ENCODE measurements at places on chromosomes 2 and 18. TPM values are rescaled to one million over a fixed set of nuclear protein-coding genes. Genes with fewer than 3 reads are reported as not detected.

Gene IL1F10
- total RNA-seq = not detected

Gene POTEF
- total RNA-seq = not detected

Gene INPP1
- total RNA-seq = 43.2 TPM

Gene FTCDNL1
- total RNA-seq = 11.6 TPM

Gene NOL4
- 2.4 TPM for total RNA-seq

Gene LRRTM4
- not detected for total RNA-seq

Gene TCF7L1
- total RNA-seq = 2.9 TPM

GRCh38 chr2:100786297-100786658, 33.7 kb upstream of the NPAS2 start:
- H3K4me1 ChIP-seq = peaks cover under 1% of the 10 kb centered on the region
- DNase-seq = no peak
- H3K27ac ChIP-seq = peak overlapping the region; percentile 34
- H3K27me3 ChIP-seq = no peaks in the 10 kb centered on the region
- H3K4me3 ChIP-seq = no peak overlapping the region

DNA sequence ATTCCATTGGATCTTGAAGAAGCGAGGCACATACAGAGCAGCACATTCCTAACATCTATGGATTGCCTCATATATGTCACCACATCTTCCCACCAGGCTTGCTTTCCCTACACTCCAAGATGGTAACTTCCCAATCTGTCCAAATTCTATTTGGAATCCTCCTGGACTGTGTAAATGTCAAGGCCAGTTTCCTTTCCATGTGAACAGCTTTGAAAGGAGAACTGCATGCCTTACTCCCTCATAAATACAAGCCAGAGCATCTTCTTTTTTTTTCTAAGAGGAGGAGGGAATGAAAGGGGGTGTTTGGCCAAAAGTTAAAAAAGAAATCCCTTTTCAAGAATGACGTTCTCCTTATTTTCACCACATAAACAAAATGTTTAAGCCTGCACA, 103.8 kb upstream of the OSR1 start:
- H3K4me1 ChIP-seq = no peaks in the 10 kb centered on the region
- no peak for DNase-seq
- H3K4me3 ChIP-seq = no peak overlapping the region
- H3K36me3 ChIP-seq = no peaks in the 10 kb centered on the region
- H3K27me3 ChIP-seq = no peaks in the 10 kb centered on the region
- no peak overlapping the region for H3K27ac ChIP-seq

- peaks cover 23% of the 10 kb centered on the region for H3K4me1 ChIP-seq
- H3K27ac ChIP-seq = no peak overlapping the region
- peak; percentile 25 for DNase-seq
- H3K36me3 ChIP-seq = peaks cover 7% of the 10 kb centered on the region
- H3K4me3 ChIP-seq = no peak overlapping the region
- H3K27me3 ChIP-seq = no peaks in the 10 kb centered on the region
These were observed 47.1 kb downstream of the HS6ST1 start for GRCh38 chr2:128271597-128271910.

- H3K36me3 ChIP-seq = no peaks in the 10 kb centered on the region
- H3K4me1 ChIP-seq = no peaks in the 10 kb centered on the region
- peaks cover 29% of the 10 kb centered on the region for H3K27me3 ChIP-seq
- no peak overlapping the region for H3K27ac ChIP-seq
- no peak overlapping the region for H3K4me3 ChIP-seq
- no peak for DNase-seq
These were observed 2.1 kb upstream of the VWA3B start for GRCh38 chr2:98084869-98085238.

- no peak for DNase-seq
- H3K27ac ChIP-seq = no peak overlapping the region
- no peaks in the 10 kb centered on the region for H3K27me3 ChIP-seq
- H3K4me3 ChIP-seq = no peak overlapping the region
- H3K36me3 ChIP-seq = no peaks in the 10 kb centered on the region
These were observed 700.0 kb upstream of the SOX11 start for GRCh38 chr2:4992226-4992625.

DNA sequence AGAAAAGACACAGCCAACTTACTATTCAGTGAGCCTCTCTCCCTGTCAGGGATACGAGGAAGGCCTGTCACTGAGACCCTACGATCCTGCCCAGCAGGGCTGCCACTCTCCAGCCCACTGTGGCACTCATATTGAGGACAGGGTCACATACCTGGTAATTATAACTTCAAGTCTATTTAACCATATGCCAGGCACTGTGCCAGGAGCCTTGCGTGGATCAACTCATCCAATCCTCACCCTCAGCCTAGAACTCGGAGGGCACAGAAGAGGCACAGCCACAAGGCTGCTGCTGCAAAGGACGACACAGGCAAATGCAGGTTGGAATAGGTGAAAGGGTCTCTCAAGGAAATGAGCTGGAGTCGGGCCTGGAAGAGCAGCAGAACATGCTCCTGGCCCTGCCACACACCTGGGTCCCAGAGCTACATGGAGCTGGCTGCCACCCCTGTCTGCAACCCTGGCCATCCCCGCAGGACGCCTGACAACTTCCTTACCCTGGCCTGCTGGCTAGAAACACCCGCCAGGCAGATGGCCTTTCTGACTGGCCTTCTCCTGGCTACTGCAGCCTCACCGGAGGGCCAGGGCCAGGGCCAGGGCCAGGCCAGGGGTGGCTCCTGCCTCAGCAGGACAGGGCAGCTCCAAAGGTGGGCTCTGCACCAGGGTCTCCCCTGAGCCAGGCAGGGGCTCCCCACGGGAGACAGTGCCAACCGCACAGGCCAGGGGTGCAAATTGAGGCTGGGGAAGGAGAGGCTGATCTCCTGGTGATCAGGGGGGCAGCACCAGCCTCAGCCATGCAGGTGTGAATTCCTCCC, 32.1 kb upstream of the SLC66A3 start:
- H3K36me3 ChIP-seq = no peaks in the 10 kb centered on the region
- no peak overlapping the region for H3K27ac ChIP-seq

DNA sequence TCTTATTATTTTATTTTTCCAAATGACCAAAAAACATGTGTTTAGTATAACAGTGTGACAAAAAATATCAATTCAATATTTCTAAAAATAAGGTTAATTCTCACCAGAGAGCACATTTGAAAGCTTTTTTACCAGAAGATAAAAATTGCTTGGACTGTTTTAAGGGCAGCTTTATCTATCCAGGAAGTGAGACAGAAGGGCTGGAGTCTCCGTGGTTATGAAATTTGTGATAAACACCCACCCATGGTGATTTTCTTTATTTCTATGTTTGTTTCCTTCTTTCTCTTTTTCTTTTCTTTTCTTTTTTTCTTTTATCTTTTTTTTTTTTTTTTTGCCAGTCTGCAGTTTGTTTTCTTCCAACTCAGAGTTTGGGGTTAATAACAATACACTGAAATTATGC, 298.5 kb downstream of the PIEZO2 start:
- no peaks in the 10 kb centered on the region for H3K27me3 ChIP-seq
- no peak overlapping the region for H3K4me3 ChIP-seq
- no peak for DNase-seq
- no peaks in the 10 kb centered on the region for H3K36me3 ChIP-seq
- H3K4me1 ChIP-seq = peaks cover 3% of the 10 kb centered on the region

GRCh38 chr2:45950606-45951005, 299.1 kb downstream of the PRKCE start:
- DNase-seq = no peak
- H3K36me3 ChIP-seq = no peaks in the 10 kb centered on the region
- H3K4me1 ChIP-seq = no peaks in the 10 kb centered on the region
- H3K4me3 ChIP-seq = no peak overlapping the region
- no peak overlapping the region for H3K27ac ChIP-seq
- no peaks in the 10 kb centered on the region for H3K27me3 ChIP-seq
